ENCODE measurements at places on chromosomes 11 and 22. TPM values are rescaled to one million over a fixed set of nuclear protein-coding genes. Genes with fewer than 3 reads are reported as not detected.
A peak's percentile ranks its signal among the peaks of the same experiment; 100 is the strongest.

DNA sequence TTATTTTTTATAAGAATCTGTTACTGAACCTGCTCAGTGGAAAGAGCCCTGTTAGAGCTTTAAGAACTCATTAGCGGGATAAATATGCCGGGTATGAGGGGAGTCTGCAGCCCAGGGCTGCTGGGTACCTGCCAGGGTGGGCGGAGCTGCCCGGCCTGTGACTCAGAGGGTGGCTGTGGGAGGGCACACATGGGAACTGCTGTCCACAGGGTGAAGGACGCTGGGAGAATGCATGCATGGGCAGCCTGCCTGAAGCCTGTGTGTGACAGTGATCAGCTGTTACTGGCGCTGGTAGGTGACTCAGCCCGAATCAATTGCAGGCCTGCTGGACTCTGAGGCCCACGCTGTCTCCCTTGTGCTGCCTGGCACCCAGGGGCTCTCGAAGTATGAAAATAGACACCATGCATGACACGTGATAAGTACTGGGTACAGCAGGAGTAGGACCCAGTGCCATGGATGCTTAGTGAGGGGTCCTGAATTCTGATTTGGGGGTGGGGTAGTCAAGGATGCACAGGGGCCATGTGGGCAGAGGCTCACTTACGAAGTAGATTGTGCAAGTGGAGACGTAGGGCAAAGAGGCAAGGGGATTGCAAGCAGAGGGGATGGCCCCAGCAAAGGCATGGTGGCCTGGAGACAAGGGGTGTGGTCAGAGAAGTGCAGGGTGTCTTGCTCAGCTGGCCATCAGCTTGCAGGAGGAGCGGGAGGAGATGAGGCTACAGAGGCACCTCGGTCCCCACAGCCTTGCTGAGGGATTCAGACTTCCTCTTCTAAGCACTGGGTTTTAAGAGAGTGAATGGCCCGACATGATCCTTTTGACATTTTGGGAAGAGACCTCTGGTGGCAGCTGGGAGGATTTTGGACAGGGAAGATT, 36.5 kb downstream of the GRIK4 start:
- peak; percentile 84 for DNase-seq

DNA sequence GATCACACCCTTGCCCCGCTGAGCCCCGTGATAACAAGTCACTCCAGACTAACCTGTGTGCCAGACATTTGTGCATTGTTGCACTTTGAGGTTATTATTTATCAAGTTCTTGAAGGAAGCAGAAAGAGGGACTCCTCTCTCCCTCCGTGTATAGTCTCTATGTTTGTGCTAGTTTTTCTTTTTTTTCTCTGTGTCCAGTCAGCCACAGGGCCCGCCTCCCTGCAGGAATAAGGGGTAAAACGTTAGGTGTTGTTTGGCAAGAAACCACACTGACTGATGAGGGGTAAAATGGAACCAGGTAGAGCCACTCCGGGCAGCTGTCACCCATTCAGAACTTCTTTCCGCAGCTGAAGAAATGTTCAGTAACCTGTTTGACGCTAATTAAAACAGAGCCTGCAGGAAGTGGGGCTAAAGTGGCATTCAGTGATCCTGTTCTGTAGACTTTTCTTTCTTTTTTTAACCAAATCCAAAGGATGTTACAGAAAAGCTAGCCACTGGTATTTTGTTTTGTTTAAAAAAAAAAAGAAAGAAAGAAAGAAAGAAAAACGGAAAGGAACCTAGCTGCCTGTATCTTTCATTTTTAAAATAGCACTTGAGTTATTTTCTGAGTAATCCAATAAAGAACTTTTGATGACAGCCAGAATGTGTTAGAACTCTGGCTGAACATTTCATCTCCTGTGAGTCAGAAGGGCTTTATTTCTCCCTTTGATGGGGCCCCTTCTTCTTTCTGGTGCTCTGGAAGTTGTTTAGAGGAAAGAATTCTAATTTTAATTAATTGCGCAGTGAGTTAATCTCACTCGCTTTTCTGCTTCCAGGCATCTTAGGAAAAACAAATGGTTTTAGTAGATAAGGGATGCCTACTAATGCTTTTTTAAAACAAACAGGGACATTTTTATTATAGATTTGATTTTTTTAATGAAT, 58.2 kb downstream of the COMMD9 start:
- DNase-seq = no peak

DNA sequence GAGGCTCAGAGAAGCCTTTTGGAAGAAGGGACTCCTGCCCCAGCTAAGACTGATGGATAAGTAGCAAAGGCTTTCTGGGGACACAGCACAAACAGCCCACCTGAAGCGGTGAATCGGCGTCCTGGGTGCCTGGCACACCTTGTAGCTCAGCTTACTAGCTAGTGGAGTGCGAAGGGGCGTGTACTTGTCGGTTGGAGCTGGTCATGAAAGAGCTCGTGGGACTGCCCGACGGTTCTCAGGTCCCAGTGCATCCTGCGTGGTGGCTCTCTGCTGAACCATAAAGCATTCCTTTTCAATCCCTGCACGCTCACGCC, 690 bp upstream of the UVRAG start:
- DNase-seq = no peak

- peak; percentile 65 for DNase-seq
Observed at GRCh38 chr22:18110194-18110953, at the start of gene TUBA8. Gene TUBA8 (plus strand): TSS chr22:18110809. CDS start chr22:18110866, 57 bp downstream.

KCNQ1OT1 gene
- total RNA-seq = 1.2 TPM

PGA4 gene
- total RNA-seq = 0.53 TPM

IFITM10 gene
- total RNA-seq = 15.7 TPM

CCND1 gene
- 82.6 TPM for total RNA-seq
